ENCODE measurements at places on chromosomes 1 and 21.

DNA sequence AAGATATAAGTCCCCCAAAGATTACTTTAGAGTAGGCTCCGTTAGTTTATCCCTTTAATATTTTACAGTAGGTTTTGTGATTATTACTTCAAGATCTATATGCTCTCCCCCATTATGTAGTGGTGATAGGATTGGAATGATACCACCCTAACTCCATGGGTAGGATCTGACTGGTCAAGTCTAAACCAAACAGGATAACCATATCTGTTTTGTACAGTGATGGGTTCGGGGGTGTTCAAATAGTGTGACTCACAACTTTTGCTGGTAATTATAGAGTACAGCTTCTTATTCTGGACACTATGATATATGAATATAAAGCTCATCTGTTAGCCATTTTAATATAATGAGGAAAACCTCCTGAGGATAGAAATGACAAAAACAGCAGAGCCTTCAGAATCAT, 85.8 kb upstream of the GFI1 start:
- no peak for DNase-seq

DNA sequence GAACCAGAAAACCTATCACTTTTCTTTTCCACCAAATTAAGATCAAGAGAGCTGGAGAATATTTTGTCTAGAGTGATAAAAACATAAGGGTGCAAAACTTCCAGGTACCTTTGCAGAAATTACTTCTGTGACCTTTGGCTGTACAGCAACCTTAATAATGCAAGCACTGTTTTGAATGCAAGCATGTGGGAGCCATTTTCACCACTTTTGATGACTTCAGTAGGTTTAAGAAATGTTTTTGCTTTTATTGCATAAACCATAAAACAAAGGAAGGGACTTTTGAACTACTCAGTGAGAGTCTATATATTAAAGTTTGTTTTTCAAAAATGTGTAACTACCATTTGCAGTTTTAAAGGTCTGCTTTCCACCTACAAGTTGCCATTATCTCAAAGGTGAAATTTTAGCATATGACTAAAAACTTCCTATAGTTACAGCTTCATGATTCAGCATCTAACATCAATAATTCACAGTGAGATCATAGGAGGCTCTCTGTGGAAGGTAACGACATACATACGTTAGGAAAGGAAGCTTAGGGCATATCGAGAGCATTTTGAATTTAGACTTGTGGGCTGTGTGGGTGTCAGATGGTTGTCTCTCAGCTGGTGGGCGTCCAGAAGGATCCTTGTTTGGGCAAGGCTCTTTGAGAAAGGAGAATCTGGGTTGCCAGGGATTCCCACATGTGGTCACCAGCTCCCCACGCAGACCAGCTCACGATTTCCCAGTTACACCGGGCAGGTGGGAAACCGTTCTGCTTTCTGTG, 1.1 kb upstream of the GADD45A start:
- DNase-seq: no peak

- DNase-seq: no peak
Observed at GRCh38 chr21:27796106-27796505, 829.2 kb upstream of the ADAMTS5 start.

GRCh38 chr1:24966724-24967346, 36.8 kb upstream of the RUNX3 start:
- no peak for DNase-seq

- DNase-seq: no peak
Observed at GRCh38 chr1:11550664-11551283, 71.8 kb downstream of the DISP3 start.

GRCh38 chr1:218374401-218375353, 29.5 kb downstream of the TGFB2 start:
- DNase-seq: no peak

DNA sequence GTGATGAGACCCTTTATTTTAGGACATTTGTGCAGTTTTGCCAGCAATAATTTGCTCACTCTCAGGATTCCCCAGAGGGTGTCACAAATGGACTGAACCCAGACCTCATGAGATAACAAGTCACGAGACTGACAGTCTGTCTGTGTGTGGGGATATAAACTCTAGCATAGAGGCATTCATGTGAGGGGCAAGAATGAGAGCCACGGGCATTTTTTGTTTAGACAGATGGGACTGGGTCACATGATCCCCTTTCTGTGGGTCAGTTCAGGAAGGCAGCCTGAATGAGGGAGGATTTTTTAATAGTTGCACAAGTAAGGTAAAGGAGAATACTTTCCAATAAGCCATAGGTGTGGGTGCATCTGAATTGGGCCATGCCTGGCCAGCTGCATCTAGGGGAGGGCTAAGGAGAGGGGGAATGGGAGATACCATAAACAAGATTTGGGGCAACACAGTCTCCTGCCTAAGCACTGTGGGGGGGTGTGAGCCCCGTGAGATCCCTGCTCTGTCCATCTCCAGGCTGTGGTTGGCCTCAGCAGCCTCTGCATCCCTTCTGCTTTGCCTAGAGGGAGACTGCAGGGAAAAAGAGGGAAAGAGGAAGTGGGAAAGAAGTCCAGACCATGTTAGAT, 66.6 kb downstream of the NAV1 start:
- no peak for DNase-seq

GRCh38 chr1:116166011-116166571, 54.9 kb downstream of the MAB21L3 start:
- DNase-seq: no peak

GRCh38 chr1:197632005-197632404, 143.3 kb downstream of the DENND1B start:
- no peak for DNase-seq

- no peak for DNase-seq
Observed at GRCh38 chr21:34179204-34179935, 106.0 kb downstream of the MRPS6 start.

DNA sequence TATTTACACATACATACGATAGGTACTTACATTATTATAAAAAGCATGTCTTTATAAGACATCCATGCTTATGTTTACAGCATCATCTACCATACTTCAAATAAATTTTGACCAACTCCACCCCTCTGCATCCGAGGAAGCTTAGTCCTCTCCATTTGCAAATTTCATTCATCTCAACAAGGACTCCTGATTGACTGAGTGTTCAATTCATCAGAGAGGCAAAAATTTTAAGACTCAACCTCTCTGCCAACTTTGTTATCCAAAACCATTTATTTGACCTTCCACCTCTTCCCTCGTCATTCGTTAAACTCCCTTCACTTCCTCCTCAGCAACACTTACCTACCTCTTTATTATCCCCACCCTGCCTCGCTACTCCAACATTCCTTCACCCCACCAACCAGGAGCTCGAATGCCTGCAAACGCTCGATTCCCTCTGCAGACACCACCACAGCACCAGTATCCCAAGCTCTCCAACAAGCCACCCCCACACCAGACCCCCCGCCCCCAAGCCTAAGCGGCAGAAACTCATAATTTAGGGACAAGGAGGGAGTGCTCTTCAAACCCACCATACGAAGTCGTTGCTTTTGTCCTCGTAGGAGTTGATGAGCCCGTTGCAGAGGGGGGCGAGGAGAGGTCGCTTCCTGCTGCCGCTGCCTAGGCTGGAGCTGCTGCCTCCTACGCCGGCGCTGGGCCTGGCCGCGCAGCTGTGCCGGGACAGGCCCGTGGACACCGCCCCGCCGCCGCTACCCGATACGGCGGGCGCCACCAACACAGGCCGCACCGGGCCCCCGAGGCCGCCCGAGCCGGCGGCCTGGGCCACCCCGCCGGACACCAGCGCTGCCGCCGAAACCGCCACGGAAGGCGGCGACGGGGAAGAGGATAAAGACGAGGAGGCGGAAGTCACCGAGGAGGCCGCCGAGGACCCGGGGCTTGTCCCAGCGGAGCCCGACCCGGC, 803 bp downstream of the COP1 start:
- DNase-seq: peak; percentile 30

- DNase-seq: no peak
Observed at GRCh38 chr1:53576381-53576801, 117.2 kb downstream of the DMRTB1 start.

- DNase-seq: no peak
Observed at GRCh38 chr1:233916706-233917105, 12.2 kb downstream of the SLC35F3 start.

DNA sequence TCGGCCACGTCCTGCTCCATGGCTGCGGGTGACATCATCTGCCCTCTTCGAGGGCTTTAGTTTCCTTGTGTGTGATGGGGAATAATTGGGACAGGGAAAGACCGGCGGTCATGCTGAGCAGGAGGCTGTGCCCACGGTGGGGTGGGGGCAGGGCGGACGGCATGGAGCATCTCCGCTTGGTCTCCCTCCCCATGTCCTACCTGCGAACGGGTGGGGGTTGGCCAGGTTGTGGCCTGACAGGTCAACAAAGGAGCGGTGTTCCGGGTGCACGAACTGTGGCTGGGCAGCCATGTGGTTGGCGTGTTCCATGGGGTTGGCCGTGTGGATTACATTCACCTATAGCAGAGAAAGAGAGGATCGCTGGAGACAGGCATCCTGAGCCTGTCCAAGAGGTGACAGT, 80.0 kb downstream of the PIK3CD start:
- no peak for DNase-seq

DNA sequence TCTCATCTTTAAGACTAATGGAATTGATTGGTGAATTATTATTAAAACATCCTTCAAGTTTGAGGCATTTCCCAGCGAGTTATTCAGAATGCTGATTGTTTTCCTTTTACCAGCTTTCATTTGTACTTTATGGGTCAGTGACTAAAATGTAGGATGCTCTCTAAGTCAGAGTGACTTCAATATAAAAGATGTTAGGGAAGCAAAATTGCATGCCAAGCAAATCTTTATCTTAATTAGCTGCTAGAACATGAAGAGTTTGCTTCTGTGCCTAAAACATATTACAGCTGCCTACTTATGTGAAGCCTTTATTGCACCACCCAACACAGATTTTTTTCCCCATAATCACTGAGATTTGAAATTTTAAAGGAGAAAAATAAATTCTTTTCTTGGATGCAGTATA, 79.8 kb upstream of the CYYR1 start:
- DNase-seq: no peak

GRCh38 chr1:1788136-1788535, 9.9 kb upstream of the NADK start:
- no peak for DNase-seq
